ENCODE measurements at places on chromosomes 11 and 22. TPM values are rescaled to one million over a fixed set of nuclear protein-coding genes. Genes with fewer than 3 reads are reported as not detected.
A peak's percentile ranks its signal among the peaks of the same experiment; 100 is the strongest.

Gene UBASH3B
- 0.38 TPM for total RNA-seq

Gene APOL6
- total RNA-seq, result 5.0 TPM

Gene TMEM223
- total RNA-seq, result 13.3 TPM

Gene PEX26
- total RNA-seq, result 14.4 TPM

Gene MMP13
- total RNA-seq, result not detected

- no peak for DNase-seq
Observed at GRCh38 chr11:134632347-134633119, 220.5 kb upstream of the B3GAT1 start.

DNA sequence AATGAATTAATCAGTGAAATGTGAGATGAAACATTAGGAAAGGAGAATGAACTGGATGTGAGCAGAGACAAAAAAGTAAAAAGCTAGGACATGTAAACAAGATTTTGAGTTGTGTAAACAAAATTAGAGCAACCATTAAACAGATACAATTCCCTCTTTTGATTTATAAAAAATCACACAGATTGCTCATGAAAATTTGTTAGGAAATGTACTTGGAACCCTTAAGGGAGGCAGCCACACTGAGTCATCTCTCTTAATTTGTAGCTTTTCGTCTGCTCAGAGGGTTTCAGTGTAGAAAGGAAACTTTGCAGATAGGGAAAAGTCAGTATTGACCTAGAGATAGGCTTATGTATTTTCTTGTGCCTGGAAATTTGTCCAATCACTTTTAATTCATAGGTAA, 49.6 kb upstream of the ME3 start:
- DNase-seq, result no peak

DNA sequence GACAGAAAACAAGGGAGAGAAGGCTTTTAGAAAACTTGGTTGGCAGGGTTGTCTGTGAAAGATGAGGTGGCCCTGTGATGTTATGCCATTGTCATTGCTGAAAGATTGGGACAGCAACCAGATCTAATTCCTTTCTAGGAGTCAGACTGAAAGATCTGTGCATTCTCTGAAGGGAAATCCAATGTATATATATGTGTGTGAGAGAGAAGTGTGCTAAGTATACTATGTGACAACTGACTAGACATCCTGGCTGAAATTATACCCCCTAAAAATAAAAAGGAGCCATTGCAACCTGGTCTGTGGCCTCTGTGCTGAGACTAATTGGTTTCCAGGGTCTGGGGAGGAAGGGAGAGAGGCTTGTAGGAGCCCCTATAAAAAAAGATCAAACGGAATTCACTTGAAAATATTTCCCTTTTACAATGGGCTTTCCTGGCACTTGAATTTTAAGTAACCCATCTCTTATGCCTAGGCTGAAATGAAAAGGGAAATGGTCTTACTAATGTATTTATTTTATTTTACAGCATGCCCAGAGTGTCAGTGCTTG, 1.2 kb upstream of the MPPED2 start:
- DNase-seq, result peak; percentile 36

- no peak for DNase-seq
Observed at GRCh38 chr11:65394125-65394536, 7.7 kb downstream of the FRMD8 start.

DNA sequence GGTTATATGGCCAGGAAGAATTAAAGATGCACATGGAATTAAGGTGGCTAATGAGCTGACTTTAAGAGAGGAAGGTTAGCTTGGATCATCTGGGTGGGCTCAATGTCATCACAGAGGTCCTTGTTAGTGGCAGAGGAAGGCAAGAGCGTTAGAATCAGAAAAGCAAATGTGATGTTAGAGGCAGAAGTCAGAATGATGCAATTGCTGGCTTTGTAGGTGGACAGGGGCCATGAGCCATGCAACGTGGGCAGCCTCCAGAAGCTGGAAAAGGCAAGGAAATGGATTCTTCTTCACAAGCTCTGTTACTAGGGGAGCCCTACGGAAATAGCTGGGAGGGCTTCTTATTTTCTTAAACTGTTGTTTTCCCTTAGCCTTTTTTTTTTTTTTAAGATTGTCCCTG, 2.3 kb upstream of the CBLIF start:
- DNase-seq, result no peak

DNA sequence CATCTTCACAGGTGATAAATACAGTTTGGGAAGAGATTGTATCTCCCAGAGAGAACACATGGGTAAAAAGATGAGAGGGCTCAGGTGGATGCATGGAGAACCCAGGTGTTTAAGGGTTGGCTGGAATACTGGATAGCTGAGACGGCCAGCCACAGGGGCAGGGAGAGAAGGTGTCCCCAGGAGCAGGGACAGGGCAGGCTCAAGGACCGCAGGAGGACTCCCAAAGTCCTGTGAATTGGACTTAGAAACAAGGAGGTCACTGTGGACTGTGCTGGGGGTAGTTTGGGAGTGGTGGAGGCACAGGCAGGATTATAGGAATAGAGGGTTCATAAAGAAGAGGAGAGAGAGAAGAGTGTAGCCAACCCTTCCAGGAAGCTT, 103.8 kb upstream of the PARVA start:
- no peak for DNase-seq

- no peak for DNase-seq
Observed at GRCh38 chr11:1200611-1201191, 22.2 kb upstream of the MUC5B start.

DNA sequence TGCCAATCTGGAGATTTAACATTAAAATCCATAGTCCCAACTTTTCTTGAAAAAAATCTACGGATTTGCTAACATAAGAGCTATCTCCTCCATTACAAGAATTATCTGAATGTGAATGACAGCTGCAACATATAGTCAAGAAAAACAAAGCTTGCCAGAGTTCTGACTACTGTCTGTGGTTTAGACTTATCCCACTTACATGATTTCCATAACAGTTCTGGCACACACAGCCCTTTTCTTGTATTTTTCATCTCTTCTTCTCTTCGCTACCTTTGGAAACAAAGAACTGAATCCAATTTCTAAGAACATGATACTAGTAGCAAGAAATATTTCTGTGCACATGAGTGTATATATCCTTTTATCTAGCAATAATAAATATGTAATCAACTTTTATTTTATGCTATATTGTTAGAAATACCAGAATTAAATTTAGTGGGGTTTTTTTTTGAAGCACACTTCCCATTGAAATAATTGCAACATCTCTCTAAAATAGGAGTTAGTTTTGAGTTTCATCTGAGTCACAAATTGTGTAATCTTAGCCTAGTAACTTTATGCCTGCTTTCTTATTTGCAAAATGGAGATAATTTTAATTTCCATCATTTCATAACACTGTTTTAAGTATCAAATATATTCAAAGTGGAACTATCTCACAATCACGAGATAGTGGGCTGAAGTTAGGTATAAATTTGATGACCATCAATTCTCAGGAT, 1217.6 kb downstream of the JRKL start:
- no peak for DNase-seq

DNA sequence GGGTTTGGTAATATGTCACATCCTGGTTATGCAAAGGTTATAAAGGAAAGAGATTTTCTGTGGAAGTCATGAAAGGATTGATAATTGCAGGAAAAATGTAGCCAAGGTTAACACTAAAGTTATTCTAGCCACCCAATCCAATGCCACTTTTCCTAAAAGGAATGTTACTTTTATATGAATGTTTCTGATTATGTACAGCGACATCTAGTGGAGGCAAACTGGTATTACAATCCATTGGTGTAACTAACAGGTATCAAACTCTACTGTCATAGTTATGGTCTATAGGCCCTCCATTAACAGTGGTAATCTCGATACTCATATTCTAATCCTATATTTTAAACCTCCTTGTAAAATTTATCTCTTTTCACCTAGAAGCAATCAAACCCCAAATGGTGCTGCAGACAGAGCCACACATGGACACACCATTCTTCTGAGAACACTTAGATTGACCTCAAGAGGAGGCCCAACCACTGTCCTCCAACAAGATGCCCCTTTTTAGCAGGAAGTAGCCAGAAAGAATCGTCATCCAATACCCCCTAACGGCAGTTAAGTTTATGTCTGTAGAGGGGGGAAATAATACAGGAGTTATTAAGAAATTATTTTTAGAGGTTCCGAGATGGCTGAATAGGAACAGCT, 74.9 kb upstream of the RAG2 start:
- peak; percentile 27 for DNase-seq

GRCh38 chr22:49815641-49816091, 12.0 kb downstream of the BRD1 start:
- no peak for DNase-seq

DNA sequence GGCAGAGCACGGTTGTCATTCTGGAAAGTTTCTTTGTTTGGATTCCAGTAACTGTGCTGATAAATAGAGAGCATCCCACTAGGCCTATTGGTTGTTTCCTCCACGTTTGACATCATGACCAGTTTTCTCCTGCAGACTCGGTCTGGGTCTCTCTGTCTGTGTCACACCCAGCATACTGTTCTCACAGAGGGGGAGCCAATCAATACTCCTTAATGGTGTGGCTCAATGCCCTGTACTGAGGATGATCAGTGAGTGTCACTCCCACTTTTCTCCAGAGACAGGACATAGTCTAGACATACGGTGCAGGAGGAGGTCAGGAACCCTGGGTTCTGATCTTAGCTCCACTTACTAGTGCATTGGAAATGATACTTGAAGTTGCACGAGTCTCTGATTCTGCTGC, 88.2 kb upstream of the BLID start:
- DNase-seq, result no peak

- no peak for DNase-seq
Observed at GRCh38 chr22:50576806-50577696, 1.2 kb downstream of the CPT1B start.

DNA sequence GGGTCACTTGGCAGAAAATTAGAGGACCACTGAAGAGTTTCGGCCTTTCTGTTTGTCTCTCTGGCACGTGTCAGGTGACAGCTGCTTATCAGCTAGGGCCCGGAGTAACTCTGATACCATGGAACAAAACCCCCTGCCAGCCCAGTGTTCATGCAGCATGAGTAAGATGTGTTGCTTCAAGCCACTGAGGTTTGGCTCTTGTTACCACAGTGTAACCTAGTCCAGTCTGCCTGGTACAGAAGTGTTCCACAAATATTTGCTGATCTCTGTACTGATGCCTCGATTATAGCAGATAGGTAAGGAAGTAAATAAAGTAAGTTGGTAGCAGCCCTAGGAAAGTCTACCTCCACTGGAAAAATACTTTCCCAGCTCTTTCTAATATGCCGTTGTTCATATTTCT, 20.5 kb upstream of the ETS1 start:
- DNase-seq, result no peak

Data from SJCRH30 (cell line).